GM12892 (cell line): ENCODE measurements at places on chromosomes 13 and 19.

- DNase-seq: no peak
These were observed 1730.1 kb downstream of the SLITRK5 start for GRCh38 chr13:89401264-89401675.

DNA sequence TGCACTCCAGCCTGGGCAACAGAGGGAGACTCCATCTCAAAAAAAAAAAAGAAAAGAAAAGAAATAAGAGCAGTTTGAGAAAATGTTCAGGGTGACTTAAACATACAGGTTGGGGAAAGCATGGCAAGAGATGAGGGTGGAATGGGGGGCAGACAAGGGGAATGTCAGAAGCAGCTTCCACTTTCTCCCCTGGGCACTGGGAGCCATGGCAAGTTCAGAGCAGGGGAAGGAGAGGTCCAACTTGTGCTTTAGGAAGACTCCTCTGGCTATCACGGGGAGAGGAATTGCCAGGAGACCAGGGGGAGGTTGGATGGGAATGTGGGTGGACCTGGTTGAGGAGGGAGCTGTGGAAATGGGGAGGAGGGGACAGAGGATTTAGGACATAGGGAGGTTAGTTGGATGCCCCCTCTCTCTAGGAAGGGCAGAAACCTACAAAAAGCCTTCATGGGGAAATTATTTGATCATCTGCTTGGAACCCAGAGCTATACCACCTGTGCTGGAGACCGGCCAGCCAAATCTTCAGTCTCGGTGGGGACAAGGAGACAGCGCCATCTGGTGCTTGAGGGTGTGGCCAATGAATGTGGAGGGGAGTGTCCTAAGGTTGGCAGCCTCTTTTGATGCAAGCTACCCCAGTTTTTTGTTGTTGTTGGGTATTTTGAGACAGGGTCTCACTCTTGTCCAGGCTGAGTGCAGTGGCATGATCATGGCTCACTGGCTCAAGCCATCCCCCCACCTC is 7.3 kb upstream of the STRN4 start:
- no peak for DNase-seq

DNA sequence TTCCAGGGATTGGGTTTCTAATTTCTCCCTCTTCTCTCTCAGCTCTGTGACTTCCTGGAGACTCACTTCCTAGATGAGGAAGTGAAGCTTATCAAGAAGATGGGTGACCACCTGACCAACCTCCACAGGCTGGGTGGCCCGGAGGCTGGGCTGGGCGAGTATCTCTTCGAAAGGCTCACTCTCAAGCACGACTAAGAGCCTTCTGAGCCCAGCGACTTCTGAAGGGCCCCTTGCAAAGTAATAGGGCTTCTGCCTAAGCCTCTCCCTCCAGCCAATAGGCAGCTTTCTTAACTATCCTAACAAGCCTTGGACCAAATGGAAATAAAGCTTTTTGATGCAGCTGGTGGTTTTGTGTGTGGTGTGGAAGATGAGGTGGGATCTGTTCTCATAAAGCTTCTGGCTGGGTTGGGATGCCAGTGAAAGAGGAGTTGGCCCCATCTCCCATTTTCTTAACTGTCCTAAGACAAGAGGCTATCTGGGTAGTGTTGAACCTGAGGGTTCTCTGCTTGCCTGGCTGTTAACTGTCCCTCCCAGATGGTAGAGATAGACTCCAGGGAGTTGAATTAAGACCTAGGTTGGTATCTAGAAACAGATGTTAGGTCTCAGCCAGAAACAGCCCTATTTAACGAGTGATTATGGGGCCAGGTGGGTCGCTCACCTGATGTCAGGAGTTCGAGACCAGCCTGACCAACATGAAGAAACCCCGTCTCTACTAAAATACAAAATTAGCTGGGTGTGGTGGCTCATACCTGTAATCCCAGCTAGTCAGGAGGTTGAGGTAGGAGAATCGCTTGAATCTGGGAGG is 1.6 kb downstream of the FTL start:
- no peak for DNase-seq

DNA sequence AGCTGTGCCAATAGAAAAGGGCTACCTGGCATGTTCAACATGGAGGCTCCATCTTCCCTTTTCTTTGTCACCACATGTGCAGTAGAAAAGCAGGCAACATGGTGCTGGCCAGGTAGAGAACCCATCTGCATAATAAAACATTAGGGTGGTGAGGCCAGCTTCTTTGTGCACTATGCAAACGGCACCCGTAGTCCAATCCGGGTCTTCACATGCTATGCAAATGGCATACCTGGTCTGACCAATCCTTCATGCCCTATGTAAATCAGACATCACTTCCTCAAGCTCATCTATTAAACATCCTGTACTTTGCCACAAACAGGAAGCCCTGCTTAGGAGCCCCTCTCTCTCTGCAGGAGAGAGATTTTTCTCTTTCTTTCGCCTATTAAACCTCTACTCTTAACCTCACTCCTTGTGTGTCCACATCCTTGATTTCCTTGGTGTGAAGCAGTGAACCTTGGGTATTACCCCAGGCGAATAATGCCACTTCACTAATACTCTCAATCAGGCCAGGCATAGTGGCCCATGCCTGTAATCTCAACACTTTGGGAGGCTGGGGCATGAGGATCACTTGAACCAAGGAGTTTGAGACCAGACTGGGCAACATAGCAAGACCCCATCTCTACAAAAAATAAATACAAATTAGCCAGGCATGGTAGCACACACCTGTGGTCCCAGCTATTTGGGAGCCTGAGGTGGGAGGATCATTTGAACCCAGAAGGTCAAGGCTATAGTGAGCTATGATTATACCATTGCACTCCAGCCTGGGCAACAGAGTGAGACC is 111.3 kb upstream of the MRI1 start:
- no peak for DNase-seq

- DNase-seq: no peak
These were observed 115.0 kb downstream of the RAB20 start for GRCh38 chr13:110446575-110446890.
